ENCODE measurements at places on chromosomes 4 and X.

- no peak for DNase-seq
These were observed 13.2 kb downstream of the SNX25 start for GRCh38 chr4:185222598-185222997.

GRCh38 chrX:152600853-152601633, 36.7 kb upstream of the GABRQ start:
- peak; percentile 51 for DNase-seq

- no peak for DNase-seq
These were observed 67.2 kb downstream of the TSPAN7 start for GRCh38 chrX:38628587-38628986.

GRCh38 chr4:25441519-25442117, 64.6 kb downstream of the ANAPC4 start:
- peak; percentile 3 for DNase-seq

- no peak for DNase-seq
These were observed 31.4 kb downstream of the DOK7 start for GRCh38 chr4:3494462-3494871.

DNA sequence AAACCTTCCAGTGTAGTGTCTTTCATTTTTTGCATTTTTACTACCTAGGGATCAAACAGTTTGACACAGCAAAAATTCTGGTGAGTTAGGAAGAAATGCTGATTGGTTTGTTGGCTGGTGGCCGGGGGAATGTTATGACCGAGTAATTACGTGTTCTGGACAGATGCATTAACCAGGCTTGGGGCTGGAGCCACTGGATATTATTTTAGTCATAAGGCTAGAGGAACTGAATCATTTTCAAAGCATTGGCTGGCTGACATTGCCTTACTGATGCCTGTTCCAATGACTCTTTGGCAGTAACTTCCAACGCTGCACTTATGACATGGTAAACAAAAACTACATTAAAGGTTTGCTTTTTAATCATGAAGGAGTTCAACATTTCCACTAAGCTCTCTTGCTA, 84.6 kb downstream of the FBXO8 start:
- DNase-seq, result no peak

- DNase-seq, result no peak
These were observed 18.9 kb downstream of the RPS4X start for GRCh38 chrX:72258174-72258573.

GRCh38 chr4:116088771-116089170, 975.4 kb upstream of the NDST4 start:
- DNase-seq, result no peak

- DNase-seq, result no peak
These were observed 26.7 kb downstream of the IRF2 start for GRCh38 chr4:184447664-184448063.

- no peak for DNase-seq
These were observed 84.2 kb downstream of the NFKB1 start for GRCh38 chr4:102585329-102585728.

GRCh38 chr4:82282875-82283274, 90.9 kb downstream of the HNRNPD start:
- DNase-seq, result no peak

DNA sequence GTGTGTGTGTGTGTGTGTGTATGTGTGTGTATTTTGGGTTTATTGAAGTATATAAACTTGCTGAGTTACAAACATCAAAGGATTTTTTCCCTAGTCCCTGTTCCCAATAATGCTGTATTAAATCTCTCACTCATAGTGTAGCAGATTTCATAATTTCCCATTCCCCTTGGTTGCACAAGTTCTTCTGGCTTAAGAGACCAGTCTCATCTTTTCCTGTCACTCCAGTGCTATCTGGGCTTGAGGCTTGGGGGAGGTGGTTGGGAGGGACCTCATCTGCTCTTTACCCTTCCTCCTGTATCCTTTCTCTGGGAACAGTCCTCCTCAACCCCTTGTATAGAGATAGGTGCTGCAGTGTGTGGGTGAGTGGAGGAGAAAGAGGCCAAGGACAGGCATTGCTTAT, 285.4 kb upstream of the BOD1L1 start:
- no peak for DNase-seq

DNA sequence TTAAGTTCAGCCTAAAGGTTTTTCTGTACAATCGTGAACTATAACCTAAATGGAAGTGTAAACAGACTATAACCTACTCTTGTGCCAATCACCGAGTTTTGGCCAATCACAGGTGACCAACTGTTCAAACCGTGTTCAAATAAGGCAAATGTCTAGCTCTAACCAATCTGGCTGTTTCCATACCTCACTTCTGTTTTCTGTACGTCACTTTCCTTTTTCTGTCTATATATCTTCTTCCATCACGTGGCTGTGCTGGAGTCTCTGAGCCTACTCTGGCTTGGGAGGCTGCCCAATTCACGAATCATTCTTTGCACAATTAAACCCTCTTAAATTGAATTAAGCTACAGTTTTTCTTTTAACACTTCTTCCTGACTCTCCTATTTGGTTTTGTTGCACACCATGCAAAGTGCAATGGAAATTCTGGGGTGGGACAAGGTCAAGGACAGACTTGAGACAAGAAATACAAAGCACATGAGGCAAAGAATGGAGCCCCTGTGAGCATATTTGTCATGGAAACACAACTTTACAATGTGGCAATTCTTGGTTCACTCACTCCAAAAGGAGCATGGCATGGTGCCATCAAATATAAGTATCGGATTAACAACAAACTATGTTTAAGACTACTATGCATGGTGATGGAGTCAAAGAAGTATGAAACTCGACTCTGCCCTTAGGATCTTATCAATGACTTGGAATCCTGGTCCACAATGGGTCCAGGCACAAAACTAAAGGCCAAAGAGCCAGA, 115.7 kb upstream of the FAM9B start:
- DNase-seq, result no peak

DNA sequence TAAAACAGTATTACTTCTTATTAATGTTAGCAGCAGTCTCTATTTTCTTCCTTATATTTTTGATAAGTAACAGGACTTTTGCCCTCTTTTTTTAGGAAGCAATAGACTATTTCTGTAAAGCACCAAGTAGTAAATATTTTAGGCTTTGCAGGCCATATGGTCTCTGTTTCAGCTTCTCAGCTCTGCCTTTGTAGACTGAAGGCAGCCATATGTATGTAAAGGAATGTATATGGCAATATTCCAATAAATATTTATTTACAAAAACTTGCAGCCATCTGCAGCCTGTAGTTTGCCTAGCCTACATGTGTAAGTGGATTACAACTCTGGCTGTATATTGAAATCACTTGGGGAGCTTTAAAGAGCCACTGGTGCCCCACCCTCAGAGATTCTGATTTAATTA, 15.0 kb downstream of the RADX start:
- no peak for DNase-seq

GRCh38 chr4:4765811-4766210, 93.7 kb upstream of the MSX1 start:
- DNase-seq, result no peak

DNA sequence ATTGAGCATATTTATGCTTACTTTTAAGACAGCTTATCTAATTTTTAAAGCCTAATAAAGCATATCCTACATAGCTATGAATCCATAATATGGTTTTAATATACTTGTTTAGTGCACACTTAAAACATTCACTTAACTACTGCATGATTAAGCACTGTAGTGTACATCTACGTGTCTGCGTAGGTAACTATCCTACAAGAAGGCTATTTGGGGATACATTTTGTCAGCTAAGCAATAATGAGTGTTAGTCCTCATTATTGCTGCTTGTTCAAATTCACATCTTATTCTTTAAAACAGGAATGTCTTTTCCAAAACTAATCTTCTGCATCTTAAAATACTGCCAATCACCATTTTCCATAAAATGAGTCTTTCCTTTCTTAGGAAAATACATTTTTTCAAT, 38.6 kb downstream of the GASK1B start:
- no peak for DNase-seq

- DNase-seq, result no peak
These were observed 1.9 kb upstream of the EXOC1L start for GRCh38 chr4:55817691-55818090.

DNA sequence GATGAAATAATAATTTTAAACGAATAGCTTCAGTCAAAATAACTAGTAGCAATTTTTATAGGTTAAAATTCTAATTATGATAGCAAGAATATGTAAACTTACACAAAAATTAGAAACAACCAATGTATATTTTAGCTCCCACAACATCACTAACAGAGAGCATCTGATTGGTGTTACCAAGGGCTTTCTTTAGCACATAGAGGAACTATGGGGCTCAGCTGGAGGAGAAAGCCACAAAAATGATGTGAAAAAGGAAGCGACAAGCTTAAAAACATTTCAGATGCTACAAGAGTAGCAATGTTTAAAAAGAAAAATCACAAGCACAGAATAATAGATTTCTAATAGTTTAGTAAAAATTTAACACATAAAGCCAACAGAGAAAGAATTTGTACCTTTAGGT, 56.3 kb downstream of the ATP8A1 start:
- DNase-seq, result no peak

DNA sequence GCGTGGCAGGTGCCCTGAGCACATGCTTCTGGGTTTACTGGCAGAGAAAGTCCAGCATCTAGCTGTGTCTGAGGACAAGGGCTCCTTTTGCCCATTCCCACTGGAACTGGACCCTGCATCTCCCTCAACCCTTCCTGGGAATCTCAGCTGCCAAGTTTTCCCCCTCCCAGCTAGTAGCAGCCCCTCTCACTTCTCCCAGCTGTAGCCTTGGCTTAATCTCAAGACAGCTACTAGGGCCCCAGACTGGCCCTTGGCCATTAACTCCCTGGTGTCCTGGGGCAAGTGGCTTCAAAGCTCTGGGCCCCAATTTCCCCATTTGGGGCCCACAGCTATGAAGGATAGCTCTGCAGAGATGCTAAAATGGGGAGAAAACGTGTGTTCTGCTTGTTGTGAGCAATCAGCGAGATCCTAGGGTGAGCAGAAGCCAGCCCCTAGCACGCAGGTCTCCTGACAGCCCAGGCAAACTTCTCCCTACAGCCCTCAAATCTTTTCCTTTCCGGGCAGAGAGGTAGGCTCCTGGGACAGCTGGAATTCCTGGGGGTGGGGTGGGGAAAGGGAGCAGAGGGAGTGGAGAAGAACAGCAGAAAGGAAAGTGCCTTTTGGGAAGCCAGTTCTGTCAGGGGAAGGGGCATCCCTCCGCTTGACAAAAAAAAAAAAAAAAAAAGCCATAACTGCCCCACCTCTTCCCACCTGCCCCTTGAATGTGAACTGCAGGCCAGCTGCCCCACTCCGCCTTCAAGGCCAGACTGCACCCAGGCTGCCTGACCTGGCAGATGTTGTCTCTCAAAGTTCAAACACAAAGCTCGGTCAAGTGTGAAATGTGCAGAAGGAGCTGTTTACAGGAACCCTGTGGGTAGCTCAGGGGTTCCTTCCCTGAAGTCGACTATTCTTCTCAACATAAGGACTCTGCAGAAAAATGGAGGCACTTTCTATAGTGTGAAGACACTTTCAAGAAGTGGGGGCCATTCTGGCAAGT, 16.6 kb downstream of the FGD1 start:
- DNase-seq, result no peak

Data from NCI-H1436 treated with DMSO at 0.1 percent for 48 hours (cell line).